ENCODE measurements at places on chromosomes 1 and 21.
A peak's percentile ranks its signal among the peaks of the same experiment; 100 is the strongest.

GRCh38 chr21:45850181-45850580, 131.4 kb upstream of the COL6A1 start:
- DNase-seq = no peak
- no peaks in the 10 kb centered on the region for H3K36me3 ChIP-seq
- no peaks in the 10 kb centered on the region for H3K27me3 ChIP-seq
- no peak overlapping the region for H3K4me3 ChIP-seq
- H3K27ac ChIP-seq = no peak overlapping the region

DNA sequence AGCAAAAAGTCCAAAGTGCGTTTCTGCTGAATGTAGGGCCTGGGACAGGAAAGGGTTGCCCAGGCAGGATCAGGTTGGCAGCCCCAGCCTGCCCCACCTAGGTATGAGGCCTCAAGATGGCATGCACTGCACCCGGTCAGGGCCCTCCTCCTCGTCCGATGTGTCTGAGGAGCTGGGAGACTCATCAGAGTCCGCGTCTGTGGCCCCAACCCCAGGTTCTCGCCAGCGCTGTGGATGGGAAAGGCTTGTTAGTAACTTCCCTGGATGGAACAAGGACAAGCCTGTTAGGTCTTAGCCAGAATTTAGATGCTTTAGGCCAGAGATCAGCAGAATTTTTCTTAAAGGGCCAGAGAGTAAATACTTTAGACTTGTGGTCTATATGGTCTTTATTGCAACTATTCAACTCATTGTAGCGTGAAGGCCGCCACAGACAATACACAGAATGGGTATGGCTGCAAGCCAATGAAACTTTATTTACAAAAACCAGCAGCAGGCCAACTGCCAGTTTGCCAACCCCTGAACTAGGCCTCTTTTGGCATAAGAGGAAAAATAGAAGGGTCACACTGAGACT, 12.4 kb downstream of the PEA15 start:
- H3K4me1 ChIP-seq = no peaks in the 10 kb centered on the region
- peaks cover 74% of the 10 kb centered on the region for H3K36me3 ChIP-seq
- H3K27me3 ChIP-seq = no peaks in the 10 kb centered on the region
- no peak overlapping the region for H3K4me3 ChIP-seq

- no peaks in the 10 kb centered on the region for H3K27me3 ChIP-seq
- no peak overlapping the region for H3K27ac ChIP-seq
- DNase-seq = peak; percentile 55
- no peaks in the 10 kb centered on the region for H3K36me3 ChIP-seq
- H3K4me3 ChIP-seq = no peak overlapping the region
These were observed 44.0 kb downstream of the MORN1 start for GRCh38 chr1:2347409-2347785.

- no peaks in the 10 kb centered on the region for H3K36me3 ChIP-seq
- no peak for DNase-seq
- H3K4me3 ChIP-seq = no peak overlapping the region
- H3K27me3 ChIP-seq = no peaks in the 10 kb centered on the region
- H3K4me1 ChIP-seq = peaks cover 9% of the 10 kb centered on the region
- no peak overlapping the region for H3K27ac ChIP-seq
These were observed 31.0 kb downstream of the SLC45A1 start for GRCh38 chr1:8348777-8349472.

DNA sequence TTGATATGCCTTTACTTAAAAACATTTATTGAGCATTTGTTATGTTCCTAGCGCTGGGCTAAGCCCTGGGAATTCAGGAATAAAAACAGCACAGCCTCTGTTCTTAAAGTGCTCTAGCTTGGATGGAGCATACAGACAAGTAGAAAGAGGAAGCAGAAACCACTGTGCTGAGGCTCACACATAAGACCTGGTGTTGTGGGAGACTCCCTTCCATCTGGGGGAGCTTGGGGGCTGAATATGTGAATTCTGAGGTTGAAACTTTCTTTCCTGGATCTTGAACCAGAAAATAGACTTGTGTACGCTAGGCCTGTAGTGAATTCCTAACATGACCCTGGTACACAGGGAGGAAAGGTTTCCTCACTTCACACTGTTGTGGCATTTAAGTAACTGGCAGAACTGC, 209.9 kb downstream of the ZNF326 start:
- no peaks in the 10 kb centered on the region for H3K36me3 ChIP-seq
- H3K27ac ChIP-seq = no peak overlapping the region

GRCh38 chr1:23816906-23817305, 8.3 kb downstream of the HMGCL start:
- no peaks in the 10 kb centered on the region for H3K4me1 ChIP-seq
- no peaks in the 10 kb centered on the region for H3K27me3 ChIP-seq
- H3K36me3 ChIP-seq = peaks cover 44% of the 10 kb centered on the region
- no peak for DNase-seq
- H3K4me3 ChIP-seq = no peak overlapping the region
- no peak overlapping the region for H3K27ac ChIP-seq

DNA sequence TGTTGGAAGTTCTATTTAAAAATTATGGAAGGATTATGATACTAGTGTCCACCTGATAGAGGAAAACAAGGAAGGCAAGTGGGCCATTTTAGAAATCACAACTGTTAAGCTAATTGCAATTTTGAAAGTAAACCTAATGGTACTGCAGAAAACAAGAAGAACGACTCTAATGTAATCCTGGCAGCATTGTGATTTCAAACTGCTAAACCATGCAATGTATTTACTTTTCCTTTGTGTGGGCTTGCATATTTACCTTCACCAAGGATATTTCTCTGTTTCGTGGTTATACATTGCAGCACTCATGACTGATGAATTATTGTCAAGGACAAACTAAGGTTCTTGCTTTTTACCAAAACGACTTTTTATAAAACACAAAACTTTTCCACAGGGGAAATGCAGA, 88.1 kb downstream of the TM2D1 start:
- no peaks in the 10 kb centered on the region for H3K36me3 ChIP-seq
- H3K4me1 ChIP-seq = no peaks in the 10 kb centered on the region
- no peak overlapping the region for H3K27ac ChIP-seq
- H3K27me3 ChIP-seq = no peaks in the 10 kb centered on the region

- no peak overlapping the region for H3K27ac ChIP-seq
- H3K4me1 ChIP-seq = no peaks in the 10 kb centered on the region
- no peaks in the 10 kb centered on the region for H3K36me3 ChIP-seq
These were observed 257.9 kb upstream of the AJAP1 start for GRCh38 chr1:4396551-4396950.

DNA sequence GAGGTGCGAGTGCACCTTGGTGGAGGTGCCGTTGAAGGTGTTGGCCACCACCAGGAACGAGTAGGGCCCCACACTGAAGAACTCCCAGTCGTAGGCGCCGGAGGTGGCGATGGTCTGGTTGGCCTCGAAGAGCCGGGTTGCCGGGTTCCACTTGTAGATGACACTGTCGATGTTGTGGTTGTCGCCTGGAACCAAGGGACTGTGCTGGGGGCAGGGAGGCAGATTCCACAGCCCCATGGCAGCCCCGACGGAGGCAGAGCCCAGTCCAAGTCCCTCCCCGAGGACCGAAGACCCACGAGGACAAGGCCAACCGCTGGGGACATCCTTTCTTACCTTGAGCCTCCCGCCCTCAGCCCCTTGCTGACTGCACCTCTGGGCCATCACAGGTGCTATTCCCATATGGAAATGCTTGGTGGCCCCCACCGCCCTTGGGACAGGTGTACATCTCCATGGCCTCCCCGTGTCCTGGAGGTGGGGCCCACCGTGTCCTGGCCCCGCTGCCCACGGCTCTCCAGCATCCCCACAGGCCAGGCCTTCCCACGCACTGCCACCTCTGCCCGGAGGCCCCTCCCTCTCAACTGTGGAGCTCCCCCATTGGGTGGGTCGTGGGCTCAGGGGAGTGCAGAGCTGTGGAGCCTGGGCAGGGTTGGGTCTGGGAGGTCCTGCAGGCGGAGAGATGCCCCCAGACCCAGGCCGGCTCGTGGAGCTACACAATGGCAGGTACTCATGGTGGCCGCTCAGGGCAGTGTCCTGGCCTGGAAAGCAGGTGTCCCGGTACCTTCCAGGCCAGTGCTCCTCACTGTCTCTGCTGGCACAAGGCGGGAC, 17.9 kb downstream of the KRTAP10-1 start:
- H3K4me3 ChIP-seq = no peak overlapping the region
- H3K4me1 ChIP-seq = no peaks in the 10 kb centered on the region
- DNase-seq = peak; percentile 47
- H3K36me3 ChIP-seq = no peaks in the 10 kb centered on the region
- no peak overlapping the region for H3K27ac ChIP-seq

DNA sequence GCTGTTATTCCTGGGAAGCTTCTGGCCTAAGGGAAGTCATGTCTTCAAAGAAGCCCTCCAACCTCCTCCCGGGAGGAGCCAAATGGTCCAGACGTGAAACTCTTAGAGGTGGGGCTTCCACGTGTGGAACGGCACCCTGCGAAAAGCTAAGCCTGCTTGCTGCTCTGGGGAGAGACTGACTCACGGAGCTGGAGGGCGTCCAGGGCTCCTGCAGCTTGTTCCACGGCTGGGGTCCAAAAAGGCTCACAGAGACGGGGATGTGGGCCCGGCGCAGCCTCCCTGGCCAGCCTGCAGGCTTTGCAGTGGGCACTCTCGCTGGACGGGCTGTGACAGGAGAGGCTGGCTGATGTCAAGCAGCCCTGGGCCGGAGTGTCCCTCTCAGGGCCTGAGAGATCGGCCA, 105.1 kb downstream of the COLGALT2 start:
- no peaks in the 10 kb centered on the region for H3K4me1 ChIP-seq
- no peak overlapping the region for H3K27ac ChIP-seq
- H3K36me3 ChIP-seq = no peaks in the 10 kb centered on the region
- no peak overlapping the region for H3K4me3 ChIP-seq
- H3K27me3 ChIP-seq = no peaks in the 10 kb centered on the region

DNA sequence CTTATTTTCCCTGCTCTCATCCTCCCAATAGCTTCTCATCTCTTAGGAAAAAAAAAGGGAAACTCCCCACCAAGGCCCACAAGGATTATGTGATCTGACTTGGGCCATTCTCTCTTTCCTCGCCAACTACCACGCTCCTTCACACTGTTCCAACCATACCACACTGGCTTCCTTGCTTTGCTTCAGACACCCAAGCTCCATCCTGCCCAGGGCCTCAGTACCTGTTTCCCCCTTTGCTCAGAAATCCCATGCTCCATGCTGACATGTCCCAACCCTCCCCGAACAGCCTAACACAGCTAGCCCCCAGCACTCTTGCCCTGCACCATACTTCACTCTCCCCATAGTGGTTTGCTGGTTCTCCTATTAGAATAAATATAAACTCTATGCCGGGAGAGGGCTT, 39.2 kb downstream of the MAB21L3 start:
- H3K27ac ChIP-seq = no peak overlapping the region
- H3K4me1 ChIP-seq = no peaks in the 10 kb centered on the region
- H3K27me3 ChIP-seq = no peaks in the 10 kb centered on the region
- no peak for DNase-seq
- no peaks in the 10 kb centered on the region for H3K36me3 ChIP-seq
- H3K4me3 ChIP-seq = no peak overlapping the region

- no peaks in the 10 kb centered on the region for H3K4me1 ChIP-seq
- DNase-seq = no peak
- peak overlapping the region; percentile 25 for H3K4me3 ChIP-seq
- H3K27me3 ChIP-seq = peaks cover 19% of the 10 kb centered on the region
These were observed 1.6 kb downstream of the CLIC6 start for GRCh38 chr21:34670220-34670961.

GRCh38 chr1:205046870-205047269, 3.9 kb downstream of the CNTN2 start:
- no peak overlapping the region for H3K4me3 ChIP-seq
- peaks cover 33% of the 10 kb centered on the region for H3K27me3 ChIP-seq
- DNase-seq = no peak
- H3K27ac ChIP-seq = no peak overlapping the region
- H3K4me1 ChIP-seq = no peaks in the 10 kb centered on the region
- H3K36me3 ChIP-seq = no peaks in the 10 kb centered on the region

DNA sequence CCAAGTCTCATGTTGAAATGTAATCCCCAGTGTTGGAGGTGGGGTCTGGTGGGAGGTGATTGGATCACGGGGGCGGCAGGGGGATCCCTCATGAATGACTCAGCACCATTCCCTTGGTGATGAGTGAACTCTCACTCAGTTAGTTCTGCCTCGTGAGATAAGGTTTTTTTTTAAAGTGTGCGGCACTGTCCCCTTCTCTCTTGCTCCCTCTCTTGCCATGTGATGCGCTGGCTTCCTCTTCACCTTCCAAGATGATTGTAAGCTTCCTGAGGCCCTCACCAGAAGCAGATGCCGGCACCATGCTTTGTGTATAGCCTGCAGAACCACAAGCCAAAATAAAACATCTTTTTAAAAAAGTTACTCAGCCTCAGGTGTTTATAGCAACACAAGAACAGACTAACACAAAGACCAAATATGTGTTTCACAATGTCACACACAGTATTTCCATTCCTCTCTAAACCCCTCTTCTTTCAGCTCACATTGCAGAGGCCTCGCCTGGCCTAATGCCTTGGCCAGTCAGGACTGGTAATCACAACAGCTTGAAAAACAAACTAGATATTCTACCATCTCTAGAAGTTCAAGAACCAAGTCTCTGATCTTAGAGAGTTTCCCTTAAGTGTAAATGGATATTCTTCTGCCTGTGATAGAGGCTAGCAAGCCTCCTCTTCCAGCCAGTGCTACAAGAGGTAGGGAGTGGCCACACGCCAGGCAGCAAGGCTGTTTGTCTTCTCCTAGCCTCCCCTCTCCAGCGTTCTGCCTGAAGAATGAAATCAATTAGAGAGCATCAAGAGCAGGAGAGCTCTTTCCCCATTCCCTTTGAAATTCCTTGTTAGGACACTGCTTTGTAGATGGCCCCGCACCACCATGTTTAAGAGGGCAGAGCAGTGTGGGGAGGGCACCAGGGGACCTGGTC, 19.6 kb upstream of the RAP1A start:
- H3K4me1 ChIP-seq = peaks cover 3% of the 10 kb centered on the region
- DNase-seq = no peak
- H3K27me3 ChIP-seq = no peaks in the 10 kb centered on the region
- H3K27ac ChIP-seq = no peak overlapping the region
- no peak overlapping the region for H3K4me3 ChIP-seq
- H3K36me3 ChIP-seq = no peaks in the 10 kb centered on the region

GRCh38 chr1:238153939-238154338, 263.2 kb upstream of the ZP4 start:
- no peak overlapping the region for H3K27ac ChIP-seq
- H3K27me3 ChIP-seq = no peaks in the 10 kb centered on the region
- H3K4me3 ChIP-seq = no peak overlapping the region

DNA sequence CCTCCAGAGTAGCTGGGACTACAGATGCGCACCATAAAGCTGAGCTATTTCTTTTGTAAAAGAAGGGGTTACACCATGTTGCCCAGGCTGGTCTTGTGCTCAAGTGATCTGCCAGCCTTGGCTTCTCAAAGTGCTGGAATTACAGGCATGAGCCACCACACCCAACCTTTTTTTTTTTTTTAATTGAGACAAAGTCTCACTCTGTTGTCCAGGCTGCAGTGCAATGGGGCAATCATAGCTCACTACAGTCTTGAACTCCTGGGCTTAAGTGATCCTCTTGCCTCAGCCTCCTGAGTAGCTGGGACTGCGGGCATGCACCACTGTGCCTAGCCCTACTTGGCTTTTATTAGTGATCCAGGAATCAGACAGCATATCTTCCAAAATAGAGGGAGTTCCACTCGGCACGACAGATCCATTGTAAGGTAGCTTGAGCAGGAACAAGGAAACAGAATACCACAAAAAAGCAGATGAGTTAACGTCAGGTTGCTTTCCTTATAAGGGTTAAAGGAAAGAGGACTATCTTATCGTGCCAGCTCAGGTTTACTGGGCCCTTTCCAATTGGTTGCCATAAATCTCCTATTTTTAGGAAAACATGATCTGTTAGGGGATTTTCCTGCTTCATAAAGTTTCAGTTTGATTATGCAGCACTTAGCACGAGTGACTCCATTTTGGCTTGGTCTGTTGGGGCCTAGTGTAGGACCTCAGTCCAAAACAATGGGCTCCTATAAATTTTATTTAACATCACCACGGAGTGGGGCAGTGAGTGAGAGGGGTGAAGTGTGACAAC, 45.2 kb downstream of the NENF start:
- peak; percentile 1 for DNase-seq
- H3K27me3 ChIP-seq = no peaks in the 10 kb centered on the region
- H3K27ac ChIP-seq = no peak overlapping the region
- no peaks in the 10 kb centered on the region for H3K36me3 ChIP-seq
- H3K4me3 ChIP-seq = no peak overlapping the region

Measured in RWPE2 (cell line).